ENCODE measurements at places on chromosomes 7 and 10.
A peak's percentile ranks its signal among the peaks of the same experiment; 100 is the strongest.

DNA sequence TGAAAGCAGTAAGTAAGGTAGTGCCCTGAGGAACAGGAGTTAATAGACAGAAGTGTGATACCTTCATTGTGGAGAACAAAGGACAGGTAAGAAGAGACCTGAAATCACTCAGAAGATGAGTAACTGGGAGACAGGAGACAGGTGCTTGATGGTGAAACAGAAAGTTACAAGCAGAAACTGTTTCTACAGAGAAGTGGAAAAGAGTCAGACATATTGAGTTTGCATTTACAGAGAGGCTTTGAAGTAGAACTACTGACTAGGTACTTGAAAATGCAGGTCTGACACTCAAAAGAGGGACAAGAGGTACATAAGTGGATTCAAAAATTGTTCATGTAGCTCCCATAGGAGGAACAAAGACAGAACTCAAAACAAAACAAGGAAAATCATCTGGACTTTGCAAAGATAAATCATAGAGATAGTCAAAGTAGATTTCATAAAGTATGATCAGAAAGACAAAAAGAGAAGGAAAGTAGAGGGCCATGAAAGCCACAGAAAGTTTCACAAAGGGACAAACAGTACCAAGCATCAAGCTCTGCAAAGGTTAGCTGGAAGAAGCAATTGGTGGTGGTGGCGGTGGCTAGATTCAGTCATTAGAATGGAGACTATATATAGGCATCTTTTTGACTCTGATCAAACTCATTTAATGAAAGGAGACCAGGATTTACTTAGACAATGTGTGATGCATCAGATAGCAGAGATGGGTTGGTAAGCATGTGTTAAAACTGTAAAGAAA, 198.4 kb downstream of the PCLO start:
- no peak for DNase-seq

- no peak for DNase-seq
These were observed 45.0 kb upstream of the FOXL3 start for GRCh38 chr7:244974-245373.

DNA sequence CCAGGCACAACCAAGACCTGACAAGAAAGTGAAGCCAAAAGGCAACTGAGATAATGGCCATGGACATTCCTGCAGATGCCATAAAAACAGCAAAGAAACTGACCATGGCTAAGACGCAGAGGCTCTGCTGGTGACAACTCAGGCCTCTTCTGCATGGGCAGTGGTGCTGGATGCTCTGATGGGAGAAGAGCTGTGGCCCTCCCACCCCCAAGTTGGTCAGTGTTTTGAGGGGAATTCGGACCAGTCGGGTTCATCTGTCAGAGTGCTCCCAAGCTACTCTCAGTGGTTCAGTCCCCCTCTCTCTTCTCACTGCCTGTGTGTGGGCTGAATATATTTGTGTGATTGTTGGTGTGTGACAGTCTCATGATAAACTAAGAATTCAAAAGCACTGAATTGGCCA, 79.0 kb upstream of the GPR26 start:
- no peak for DNase-seq

DNA sequence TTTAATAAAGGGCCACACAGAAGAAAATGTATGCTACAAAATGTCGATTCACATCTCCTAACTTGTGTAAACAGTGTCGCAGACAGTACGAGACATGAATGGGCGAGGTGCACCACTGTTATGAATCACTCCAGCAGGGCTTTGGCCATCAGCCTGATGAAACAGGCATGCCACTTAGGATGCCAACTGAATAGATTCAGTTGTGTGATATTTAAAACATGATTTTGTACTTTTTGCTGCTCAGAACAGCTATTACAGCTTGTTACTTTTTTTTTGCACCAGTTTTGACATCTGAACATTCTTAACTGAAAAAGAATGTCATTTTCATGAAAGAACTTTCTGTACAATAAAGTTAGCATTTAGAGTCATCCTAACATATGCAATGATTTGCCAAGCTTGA, 138.1 kb downstream of the VTI1A start:
- DNase-seq, result no peak

DNA sequence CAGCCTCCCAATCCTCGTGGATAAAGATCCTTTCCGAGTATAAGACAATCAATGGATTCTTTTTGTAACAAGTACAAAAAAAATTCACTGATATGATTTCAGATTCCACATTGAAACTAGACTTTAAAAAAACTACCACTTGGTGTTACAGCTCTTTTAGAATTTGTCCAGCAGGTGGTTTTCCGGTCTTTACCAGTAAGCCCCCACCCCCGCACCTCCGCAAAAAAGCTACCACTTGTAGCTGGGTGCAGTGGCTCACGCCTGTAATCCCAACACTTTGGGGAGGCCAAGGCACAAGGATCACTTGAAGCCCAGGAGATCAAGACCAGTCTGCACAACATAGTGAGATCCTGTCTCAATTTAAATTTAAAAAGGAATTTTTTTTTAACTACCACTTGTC, 19.8 kb downstream of the IGF2BP3 start:
- DNase-seq, result no peak

- DNase-seq, result peak; percentile 53
These were observed 415.4 kb downstream of the PLXNA4 start for GRCh38 chr7:132160611-132161532.

DNA sequence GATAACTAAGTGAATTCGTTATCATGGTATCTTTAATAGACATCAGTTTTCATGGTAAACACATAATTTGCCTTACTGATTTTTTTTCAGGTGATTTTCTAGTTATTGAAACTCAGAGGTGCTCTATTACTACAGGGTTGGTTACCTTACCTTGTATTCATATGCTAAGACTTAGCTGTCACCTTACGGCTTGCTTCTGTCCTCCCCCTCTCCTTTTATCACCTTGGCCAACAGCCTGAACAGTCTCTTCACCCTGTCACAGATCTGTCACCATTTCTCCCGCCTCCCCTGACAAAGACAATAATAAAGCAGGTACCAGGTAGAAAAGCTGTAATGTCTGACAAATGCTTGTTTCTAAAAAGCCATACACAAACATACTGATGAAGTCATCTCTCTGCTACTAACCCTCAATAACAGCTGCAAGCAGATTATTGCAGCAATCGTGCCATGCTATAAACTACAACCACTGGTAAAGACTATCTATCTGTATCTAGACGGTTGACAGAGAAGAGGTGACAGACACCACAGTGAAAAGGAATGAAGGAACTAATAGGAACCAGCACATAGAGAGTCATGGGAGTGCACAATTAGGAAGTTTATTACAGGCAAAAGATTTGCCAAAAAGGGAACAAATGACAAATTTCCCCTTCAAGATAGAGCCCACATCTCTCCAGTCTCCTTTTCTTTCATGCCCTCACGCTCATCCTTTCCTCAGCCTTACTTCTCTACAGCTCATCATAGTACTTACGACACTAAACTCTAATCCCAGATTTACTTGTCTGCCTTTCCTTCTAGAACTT, 57.2 kb downstream of the ARHGAP12 start:
- DNase-seq, result no peak

DNA sequence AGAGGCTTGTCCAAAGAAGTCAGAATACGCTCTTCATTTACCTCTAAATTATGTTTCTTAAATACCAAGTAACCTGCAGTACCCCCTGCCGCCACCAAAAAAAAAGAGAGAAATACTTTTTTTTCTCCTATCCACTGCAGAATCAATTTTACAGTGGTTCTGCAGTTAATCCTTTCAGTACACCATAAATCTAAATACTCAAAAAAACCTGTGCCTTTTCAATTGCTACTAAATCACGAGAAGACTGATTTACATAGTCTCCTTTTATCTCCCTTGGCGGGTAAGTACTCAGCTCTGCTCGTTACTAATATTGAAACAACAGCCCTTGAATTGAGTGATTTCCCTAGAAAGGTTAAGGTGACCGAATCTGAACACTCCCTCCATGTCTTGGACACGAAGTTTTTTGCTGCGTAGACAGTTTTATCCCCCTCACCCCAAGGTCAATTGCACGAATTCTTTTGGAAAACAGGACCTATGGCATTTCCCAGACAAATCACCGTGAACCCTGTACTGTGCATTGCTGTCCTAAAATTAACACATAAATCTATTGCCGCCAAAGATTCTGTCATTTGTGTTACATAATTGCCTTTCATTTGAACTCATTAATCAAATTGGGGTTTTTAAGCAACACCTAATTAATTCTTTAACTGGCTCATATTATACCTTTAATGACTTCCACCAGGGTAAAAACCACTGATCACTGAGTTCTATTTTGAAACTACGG, 512 bp upstream of the VIM start:
- no peak for DNase-seq

DNA sequence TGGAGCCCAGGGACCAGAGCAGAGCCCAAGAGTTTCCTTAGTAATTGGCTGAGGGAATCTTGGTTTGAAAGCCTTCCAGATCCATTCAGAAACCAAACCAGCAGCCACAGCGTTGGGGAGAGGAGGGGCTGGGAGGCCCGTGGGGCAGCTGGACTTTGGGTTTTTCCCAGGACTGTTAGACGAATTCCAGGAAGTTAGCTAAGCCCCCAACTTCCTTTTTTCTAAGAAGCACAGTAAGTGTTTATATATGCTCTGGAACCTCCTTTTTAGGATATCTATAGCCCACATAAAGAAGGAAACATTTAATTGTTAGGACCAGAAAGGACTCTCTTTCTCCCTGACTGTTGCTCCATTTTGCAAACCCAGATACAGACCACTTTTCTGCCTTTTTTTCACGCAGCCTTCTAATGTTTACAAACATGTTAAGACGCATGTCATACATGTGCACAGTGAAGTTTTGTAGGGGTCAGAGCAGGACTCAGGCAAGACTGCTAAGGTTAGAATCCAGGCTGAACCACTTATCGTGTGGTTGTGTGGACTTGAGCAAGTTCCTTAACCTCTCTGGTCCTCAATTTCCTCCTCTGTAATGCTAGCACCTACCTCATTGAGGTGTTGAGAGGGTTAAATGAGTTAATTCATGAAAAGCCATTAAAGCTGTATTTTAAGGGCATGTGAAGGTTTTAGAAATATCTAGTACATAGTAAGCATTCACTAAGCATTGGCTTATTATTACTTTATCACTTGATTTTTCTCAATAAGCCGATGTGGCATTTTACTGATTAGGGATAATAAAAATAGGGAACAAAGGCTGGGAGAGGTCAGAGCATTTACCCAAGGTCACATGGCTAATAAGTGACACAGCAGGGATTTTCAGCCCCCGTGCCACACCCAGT, 42.4 kb downstream of the TBATA start:
- peak; percentile 70 for DNase-seq

DNA sequence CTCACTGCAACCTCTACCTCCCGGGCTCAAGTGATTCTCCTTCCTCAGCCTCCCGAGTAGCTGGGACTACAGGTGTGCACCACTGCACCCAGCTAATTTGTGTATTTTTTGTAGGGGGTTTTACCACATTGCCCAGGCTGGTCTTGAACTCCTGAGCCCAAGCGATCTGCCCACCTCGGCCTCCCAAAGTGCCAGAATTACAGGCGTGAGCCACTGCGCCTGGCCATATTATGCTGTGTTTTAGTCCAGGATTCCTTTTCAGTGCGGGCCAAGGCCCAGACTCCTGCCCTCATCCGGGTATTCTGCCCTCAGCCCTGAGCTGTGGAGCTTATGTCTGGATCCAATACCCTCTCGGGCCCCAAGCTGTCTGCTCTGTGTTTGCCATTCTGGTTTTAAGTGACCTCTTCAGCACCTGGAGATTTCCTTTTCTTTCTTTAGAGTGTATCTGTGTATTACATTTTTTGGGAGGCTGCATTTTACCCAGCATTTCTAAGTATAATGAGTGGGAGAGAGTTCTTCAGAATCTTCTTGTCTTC, 114.9 kb downstream of the BUB3 start:
- DNase-seq, result no peak

DNA sequence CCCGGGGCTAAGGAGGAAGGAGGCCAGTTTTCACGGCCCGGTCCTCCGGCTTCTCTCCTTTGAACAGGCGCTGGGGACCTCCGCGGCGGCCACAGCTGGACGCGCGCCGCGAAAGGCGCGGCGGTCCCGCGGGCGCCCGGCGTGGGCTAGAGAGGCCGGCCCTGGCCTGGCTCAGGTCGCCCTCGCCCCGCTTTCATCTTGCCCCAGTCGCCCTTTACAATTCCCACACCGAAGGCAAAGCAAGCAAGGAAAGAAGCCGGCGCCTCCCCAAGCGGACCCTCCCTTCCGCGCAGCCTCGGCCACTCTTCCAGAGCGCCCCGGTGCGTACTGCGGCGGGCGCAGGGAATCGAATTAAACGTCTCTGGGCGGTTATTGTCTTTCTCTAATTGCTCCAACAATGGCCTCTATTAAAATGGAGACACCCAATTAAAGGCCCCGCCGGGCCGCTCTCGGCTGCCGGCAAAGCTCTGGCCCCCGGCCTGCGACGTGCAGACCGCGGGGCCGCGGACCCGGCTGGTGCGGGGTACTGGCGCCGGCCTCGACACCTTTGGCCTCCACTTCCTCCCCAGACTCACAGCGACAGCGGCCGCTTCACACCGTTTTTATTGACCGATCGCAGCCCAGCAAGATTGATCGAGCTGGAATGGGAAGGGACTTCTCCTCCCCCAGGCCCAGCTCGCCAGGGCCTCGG, 4.5 kb upstream of the GATA3 start:
- DNase-seq, result no peak

DNA sequence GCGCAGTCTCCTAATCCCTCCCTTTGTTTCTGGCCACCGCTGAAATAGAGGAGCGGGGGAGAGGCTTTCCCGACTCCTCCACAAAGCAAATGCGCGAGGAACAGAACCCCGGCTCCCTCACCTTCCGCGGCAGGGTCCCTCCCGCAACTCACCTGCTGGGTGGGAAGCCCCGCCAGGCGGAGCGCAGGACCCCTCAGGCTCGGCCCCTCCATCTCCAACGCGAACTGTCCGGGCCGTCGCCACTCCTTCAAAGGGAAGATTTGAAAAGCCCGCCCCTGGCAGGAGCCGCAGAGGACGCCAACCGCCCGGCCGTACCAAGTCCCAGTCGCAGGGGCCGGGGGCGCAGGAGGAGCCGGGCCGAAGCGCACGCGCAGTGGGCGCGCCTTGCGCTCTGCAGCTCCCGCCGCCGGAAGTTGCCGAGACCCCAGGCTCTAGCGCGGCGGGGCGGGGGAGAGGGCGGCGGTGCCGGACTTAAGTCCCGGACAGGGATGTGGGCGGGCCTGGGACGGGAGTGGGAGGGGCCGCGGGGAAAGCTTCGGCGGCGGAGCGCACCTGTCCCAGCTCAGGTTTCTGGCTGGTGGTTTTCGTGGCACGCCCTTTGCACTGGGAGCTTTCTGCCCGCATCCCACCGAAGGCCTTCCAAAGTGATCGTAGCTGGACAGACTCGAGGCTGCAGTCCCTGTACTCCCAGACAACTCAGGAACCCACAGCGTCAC, at the start of gene RTKN2:
Gene RTKN2 (minus strand): TSS at position 446 of the 716 bp plus-strand sequence. CDS start 234 bp downstream, at position 212.
- DNase-seq, result peak; percentile 90

- no peak for DNase-seq
These were observed 104.9 kb upstream of the ACBD5 start for GRCh38 chr10:27345455-27345920.

GRCh38 chr7:87600130-87601124, at the start of gene ABCB1:
Gene ABCB1 (minus strand): TSS chr7:87600884. CDS start chr7:87600184, 700 bp downstream.
- peak; percentile 51 for DNase-seq

DNA sequence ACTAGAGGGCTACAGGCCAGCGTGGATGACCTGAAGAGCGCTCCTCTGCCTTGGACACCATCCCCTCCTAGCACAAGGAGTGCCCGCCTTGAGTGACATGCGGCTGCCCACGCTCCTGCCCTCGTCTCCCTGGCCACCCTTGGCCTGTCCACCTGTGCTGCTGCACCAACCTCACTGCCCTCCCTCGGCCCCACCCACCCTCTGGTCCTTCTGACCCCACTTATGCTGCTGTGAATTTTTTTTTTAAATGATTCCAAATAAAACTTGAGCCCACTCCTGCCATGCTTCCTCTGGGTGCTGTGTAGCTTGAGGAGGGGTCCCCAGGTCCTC, 4.5 kb downstream of the SNCG start:
- no peak for DNase-seq

- no peak for DNase-seq
These were observed 28.3 kb downstream of the ABCB4 start for GRCh38 chr7:87447116-87447635.
